ENCODE measurements at places on chromosomes 7 and 10. TPM values are rescaled to one million over a fixed set of nuclear protein-coding genes. Genes with fewer than 3 reads are reported as not detected.

CALCR gene
- total RNA-seq, result not detected

ARMC3 gene
- total RNA-seq, result 14.4 TPM

PLAU gene
- 94.9 TPM for total RNA-seq

MGMT gene
- total RNA-seq, result 28.1 TPM

HOXA3 gene
- total RNA-seq, result 50.5 TPM

AOC1 gene
- total RNA-seq, result 13.1 TPM

KCNH2 gene
- total RNA-seq, result 1.5 TPM

CPN1 gene
- total RNA-seq, result not detected

GRCh38 chr7:74226633-74227032, 16.8 kb downstream of the LAT2 start:
- no peak for DNase-seq

DNA sequence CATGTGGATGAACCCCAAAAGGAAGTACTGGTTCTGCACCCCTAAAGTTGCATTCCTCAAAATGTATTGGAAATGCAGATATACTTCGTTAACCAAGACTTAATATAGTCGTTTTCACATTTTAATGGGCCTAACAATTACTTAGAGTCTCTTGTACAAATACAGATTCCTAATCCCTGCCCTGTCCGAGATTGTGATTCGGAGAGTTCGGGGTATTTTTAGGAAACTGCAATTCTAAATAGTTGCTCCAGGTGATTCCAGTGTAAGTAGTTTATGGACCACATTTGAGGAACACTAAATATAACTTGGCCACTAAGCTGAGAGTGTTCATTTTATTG, 830 bp downstream of the TRUB1 start:
- no peak for DNase-seq

DNA sequence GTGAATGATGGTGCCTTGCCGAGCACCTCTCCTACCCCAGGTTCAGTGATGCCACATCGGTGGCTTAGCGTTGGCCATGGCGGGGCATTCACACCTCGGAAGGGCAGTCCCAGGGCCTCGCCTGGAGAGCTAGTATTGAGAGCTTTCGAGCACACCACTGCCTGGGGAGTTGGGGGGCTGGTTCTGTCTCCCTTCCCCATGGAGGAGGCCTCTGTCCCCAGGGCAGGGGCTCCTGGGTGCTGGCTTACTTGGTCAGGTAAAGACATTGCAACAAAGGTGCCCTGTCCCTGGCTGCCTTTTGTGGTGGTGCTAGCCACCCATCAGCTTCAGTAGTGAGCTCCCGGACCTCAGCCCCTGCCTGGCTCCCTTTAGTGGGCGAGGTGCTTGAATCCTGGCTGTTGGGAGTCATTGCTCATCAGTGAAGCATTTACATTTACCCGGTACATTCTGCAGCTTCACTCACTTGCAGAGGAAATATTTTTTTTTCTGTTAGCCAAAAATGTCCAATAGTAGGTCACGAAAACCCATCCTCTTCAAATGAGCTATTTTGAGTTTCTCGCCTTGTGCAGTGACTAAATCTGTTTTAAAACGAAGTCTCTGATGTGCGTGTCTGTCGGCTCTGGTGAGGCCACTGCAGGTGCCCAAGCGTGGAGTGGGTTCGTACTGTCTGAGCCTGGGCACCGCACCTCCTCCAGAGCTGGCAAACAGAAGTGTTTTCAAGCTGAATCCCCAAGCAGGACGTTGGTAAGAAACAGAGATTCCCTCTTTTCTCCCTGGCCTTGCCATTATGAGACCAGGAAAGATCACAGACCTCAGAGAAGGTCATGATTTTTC, 95.5 kb downstream of the INPP5A start:
- no peak for DNase-seq

GRCh38 chr10:926075-926698, 5.3 kb downstream of the LARP4B start:
- no peak for DNase-seq

DNA sequence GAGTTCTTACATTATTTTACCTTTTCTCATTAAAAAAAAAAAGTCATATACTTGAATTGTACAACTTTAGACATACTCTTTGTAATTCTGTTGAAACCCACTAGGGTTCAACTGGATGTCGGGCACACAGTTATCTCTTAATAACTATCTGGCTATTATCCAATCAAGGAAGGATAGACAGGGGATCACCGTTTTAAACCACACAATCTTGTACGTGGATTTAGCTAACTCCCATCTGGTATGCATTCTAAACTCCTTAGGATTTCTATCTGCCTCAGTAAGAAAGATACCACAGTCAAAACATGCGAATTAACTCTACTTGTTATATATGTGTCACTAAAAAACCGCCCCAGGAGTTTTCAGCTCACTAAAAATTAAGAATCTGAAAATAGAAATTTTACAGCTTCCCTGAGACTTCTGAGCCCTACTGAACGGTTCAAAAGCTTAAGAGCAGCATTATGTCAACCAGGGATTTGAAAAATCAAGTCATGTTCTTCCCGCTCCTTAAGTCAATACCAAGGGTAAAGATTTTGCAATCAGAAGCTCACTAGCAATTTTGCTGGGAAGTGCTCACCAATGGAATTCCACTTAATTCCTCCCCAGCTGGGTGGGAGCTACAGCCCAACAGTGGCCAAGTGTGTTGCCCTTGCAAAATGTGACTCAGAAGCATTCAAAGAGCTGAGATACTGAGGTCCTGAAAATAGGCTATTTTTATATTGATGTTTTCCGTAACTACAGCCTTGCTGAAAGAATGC, 267.0 kb downstream of the FRMD4A start:
- DNase-seq, result no peak

DNA sequence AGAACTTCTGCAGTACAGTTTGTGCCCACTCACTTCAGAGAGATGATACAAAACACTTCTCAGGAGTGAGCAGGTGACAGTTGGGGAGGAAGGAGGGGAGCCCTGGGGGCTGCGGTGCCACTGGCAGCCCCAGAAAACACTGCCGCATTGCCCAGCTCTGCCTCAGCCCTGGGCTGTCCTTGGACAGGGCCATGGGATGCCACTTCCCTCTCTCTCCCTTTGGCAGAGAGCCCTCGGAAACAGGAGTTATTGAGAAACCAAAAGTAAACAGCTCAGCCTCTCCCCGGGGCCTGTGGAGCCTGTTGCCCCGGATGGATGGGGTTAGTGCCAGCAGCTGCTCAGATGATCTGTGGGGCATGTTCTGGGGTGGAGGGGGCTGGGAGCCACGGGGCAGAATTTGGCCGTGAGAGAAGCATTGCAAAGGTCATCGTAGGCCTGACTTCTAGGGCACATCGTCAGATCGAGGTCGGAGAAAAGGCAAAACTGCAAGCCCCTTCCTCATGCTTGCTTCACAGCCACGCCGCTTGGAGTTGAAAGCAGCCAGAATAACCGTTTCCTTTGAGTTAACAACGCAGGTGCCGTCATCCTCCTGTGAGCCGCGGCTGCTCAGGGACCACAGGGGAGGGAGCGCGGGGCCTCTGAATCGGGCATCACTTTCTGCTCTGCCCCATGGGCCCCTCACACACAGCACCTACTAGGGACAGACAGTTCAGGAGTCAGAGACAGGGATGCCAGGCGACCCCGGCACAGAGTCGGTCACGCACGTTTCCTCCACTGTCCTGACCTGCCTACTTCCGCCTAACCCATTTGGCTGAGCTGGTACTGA, 256.4 kb downstream of the CAMK1D start:
- DNase-seq, result peak; percentile 89

- DNase-seq, result no peak
These were observed 38.1 kb downstream of the RTKN2 start for GRCh38 chr10:62230344-62231121.

DNA sequence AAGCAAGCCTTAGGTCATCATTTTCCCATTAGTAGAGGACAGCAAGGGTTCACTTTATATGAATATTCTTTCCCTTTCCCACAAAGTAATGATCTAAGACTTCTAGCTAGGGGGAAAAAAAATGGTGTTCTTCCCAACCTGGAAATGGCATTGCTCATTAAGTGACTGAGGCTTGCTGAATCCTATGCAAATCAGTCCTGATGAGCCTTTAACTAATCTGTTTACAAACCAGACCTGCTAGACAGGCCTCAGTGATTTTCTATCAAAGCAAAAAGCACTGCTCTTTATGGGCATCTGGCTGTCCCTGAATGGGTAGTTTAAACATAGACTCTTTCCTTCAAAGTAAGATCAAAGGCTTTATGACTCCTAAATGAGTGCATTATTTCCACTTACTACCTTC, 146.3 kb downstream of the HIBADH start:
- no peak for DNase-seq

DNA sequence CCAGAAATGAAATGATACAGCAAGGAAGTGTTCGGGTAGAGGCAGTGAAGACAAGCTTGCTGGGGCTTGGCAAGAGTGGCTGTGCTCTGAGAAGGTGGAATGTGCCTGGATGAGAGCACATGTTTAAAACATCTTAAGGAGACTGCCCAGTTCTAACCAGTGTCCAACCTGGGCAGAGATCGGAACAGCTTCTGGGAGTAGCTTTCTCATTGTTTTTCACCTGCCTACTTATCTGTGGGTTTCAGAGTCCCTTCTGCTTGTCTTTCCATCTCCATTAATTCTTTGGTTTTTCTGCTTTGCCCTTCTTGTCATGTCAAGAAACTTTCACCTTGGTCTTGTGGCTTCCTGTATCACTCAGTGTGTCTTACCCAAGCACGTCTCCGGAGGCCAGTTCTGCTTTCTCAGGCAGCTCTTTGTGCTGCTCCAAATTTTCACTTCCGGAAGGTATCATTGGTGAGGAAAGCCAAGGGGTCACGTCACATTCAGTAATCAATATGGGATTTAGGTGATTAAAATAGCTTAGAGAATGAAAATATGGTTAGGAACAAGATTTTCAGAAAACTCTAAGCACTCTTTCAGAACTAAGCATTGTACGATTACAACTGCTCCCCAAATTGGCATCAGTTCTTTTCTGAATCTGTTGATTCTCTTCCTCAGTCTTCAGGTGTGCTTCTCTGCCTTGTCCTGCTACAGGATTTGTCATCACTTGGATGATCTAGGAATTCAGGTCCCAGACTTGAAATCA, 5.5 kb upstream of the LAMB4 start:
- no peak for DNase-seq

GRCh38 chr7:83824214-83824613, 175.3 kb upstream of the SEMA3E start:
- DNase-seq, result no peak

GRCh38 chr7:74356589-74357315, 67.5 kb downstream of the CLIP2 start:
- no peak for DNase-seq

DNA sequence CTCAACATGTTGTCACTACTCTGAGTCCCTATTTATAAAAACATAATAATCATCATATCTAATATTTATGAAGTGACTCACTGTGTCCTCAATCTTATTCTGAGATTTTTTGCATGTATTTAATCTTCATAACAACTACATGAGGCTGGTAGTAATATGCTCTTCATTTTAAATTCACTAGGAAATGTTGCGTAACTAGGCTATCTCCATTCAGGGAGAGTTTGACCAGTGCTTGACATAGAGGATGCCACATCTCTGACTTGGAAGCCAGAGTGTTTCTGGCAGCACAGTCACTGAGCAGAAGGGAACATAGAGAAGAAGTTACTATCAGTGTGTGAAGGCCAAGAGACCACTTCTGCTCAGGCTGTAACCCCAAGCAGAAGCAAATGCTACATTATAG, 88.9 kb downstream of the FAM13C start:
- DNase-seq, result no peak

DNA sequence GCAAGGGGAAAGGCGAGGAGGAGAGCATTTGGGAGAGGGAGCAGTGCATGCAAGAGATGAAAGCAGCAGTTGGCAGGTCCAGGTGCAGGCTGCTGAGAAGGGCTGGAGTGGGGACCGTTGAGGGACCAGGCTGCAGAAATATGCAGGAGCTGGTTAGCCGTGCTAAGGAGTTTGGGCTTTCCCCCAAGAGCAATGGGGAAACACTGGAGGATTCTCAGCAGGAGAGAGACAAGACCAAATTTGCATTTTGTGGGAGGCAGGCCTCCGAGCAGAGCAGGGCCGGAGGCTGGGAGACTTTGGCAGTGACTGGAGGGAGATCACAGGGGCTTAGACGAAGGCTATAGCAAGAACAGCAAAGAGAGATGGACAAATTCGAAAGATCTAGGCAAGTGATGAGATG, 11.8 kb downstream of the BTBD16 start:
- DNase-seq, result no peak

Data from PC-9 (cell line).